CD4-positive, alpha-beta T cell treated with Interleukin-21 for 1 hour (primary cell): ENCODE measurements at places on chromosomes 6 and 20.

DNA sequence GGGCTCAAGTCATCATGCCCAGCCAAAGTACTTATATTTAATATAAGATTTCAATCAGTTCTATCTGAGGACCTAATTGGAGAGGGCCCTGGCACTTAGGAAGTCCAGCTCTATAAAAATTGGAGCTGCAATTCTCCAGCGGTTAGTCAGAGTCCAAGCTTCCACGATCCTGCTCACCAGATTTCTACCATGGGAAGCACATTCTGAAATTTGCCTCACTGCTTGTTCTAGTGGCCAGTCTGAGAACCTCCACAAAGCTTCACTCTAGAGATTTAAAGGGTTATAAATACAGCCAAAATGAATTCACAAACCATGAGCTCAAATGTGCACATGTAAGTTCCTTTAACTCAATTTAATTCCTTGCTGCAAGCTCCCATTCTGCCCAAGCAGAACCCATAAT, 33.5 kb downstream of the PNLDC1 start:
- DNase-seq = no peak

DNA sequence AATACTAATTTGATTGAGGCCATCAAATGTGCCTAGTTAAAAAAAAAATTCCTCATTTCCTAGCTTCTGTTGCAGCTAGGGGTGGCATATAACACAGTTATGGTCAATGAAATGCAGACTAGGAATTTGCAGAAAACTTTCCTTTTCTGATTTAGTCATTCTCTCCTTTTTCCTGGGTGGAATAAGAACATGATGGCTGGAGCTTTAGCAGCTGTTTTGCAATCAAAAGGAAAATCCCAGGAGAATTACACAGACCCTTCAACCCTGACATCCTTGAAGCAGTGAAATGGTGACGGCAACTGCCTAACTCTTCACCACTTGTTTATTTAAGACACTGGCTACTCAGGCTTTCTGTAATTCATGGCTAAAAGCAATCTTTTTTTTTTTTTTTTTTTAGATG, 23.1 kb upstream of the RIMS4 start:
- no peak for DNase-seq

GRCh38 chr6:21634582-21634981, 41.0 kb downstream of the SOX4 start:
- DNase-seq = no peak

DNA sequence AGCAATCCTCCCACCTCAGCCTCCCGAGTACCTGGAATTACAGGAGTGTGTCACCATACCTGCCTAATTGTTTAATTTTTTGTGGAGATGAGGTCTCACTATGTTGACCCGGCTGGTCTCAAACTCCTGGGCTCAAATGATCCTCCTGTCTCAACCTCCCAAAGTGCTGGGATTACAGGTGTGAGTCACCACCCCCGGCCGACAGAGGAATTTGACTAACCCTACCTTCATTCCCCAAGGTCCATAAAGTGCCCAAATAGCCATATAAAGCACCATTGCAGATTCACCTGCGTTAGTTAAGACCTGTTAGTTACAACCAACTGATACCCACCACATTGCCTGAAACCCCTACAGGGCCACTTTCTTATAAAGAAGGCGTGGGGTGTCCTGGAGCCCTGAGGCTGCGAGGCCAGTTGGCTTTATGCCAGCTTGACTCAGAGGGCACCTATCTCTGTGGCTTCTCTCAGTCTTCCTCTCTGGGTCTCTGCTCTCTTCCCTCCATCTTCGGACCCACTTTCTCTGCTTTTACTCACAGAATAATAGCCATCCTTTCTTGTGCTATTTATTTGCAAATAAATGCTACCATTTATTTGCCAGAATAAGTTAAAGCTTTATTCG, 65.6 kb downstream of the SLC2A10 start:
- no peak for DNase-seq

- no peak for DNase-seq
These were observed 21.9 kb downstream of the MEP1A start for GRCh38 chr6:46815130-46815529.

- no peak for DNase-seq
These were observed 20.7 kb downstream of the GATA5 start for GRCh38 chr20:62454904-62455636.

DNA sequence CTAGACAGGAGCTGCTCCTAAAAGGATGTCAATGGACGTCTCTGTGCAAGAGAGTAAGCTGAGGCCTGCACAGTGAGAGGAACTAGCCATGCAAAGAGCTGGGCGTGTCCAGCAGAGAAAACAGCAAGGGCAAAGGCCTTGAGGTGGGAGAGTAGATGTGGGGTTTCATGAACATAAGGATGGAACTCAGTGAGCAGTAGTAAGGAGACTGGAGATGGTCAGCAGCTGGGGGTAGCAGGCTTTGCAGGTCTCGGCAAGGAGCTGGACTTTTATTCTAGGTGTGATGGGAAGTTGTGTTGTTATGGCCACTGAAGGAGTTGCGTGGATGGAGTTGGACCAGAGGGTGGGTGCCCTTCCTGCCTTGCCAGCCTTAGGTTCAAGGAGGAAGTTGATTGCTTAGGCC, 90.7 kb upstream of the SIRPA start:
- DNase-seq = no peak

DNA sequence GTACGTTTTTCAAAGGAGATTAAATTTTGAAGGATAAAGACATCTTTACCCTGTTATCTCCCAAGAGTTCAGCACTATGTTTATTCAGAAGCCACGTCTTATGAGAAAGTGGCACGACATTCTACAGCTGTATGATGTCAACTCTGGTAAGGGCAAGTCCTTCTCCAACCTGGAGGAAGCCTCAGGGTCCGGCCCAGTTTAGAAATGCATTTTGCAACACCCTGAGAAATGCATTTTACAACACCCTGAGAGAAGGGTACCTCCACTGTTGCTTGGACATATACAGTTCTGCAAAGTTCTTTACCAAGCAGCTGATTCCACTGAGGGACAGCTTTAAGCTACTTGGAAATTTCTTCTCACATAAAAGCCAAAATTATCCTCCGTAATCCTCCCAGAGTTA, 17.5 kb downstream of the NAPB start:
- no peak for DNase-seq
